Glomerular endothelial cell (primary cell): ENCODE measurements at places on chromosomes 7 and 10.

GRCh38 chr7:33959676-33960075 is 54.3 kb downstream of the BMPER start:
- DNase-seq, result no peak

DNA sequence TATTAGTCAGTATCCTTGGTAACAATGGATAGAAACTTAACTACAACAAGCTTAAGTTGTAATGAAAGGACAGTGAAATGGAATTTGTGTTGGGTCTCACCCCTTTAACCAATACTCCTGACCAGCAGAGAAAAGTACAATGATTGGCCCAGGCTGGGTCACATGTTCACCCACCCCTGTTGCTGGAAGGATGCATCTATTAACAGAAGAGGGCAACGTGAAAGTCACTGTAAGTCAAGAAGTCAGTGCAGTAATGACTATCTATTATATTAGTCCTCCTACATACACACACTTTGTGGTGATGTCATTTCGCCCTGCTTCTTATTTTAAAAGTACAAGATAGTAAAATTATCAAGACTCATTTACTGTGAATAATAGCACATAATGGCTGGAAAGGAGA is 16.2 kb downstream of the PNLIPRP2 start:
- no peak for DNase-seq

DNA sequence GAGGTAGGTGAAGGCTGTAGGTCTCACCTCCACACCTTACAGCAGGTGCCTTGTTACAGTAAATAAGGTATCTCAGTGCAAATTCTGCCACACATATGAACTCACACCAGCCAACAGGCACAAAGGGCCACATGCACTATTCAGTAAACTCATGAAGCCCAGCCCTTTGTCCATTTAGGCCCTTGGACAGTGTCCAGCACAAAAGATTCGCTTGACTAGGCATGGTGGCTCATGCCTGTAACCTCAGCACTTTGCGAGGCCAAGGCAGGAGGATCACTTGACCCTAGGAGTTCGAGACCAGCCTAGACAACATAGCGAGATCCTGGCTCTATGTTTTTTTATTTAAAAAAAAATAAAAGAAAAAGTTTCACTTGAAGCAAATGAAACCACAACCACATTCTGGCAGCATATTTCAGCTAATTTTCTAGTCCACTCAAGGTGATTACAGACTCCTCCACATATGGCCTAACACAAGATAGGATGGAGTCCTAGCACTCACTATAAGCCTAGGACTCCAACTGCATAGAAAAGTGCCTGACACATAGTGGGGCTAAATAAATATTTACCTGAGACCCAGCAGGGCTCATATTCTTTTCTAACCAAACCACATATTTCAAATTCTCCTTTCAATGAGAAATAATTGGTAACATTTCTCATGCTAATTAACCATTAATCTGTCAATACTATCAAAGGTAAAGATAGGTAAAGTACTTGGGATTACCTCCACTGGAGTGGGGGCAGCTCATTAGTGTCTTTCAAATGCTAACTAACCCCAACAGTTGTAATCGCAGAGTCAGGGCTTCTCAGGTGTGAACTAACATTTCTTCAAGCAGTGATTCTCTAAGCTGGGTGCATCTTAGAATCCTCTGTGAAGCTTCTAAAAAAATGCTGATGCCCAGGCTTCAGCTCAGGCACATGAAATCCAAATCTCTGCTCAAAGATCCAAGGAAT is 4.5 kb upstream of the ANKRD1 start:
- DNase-seq, result no peak

DNA sequence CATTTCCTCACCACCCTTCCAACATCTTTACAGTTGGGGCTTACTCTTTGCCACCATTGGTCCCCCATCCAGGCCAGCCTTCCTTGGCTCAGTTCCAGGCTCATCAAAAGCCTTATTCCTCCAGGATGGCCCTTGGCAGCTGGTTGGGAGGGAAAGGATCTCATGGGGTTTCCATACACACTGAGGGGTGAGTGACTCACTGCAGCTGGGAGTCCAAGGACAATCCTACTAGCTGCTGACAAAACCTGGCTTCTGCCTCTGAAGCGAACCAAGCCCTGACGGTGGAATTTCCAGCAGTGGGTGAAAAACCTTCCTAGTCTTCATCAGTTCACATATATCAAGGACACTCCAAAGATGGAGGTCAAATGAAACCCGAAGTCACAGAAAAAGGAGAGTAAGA is 22.9 kb downstream of the CRHR2 start:
- DNase-seq, result no peak

DNA sequence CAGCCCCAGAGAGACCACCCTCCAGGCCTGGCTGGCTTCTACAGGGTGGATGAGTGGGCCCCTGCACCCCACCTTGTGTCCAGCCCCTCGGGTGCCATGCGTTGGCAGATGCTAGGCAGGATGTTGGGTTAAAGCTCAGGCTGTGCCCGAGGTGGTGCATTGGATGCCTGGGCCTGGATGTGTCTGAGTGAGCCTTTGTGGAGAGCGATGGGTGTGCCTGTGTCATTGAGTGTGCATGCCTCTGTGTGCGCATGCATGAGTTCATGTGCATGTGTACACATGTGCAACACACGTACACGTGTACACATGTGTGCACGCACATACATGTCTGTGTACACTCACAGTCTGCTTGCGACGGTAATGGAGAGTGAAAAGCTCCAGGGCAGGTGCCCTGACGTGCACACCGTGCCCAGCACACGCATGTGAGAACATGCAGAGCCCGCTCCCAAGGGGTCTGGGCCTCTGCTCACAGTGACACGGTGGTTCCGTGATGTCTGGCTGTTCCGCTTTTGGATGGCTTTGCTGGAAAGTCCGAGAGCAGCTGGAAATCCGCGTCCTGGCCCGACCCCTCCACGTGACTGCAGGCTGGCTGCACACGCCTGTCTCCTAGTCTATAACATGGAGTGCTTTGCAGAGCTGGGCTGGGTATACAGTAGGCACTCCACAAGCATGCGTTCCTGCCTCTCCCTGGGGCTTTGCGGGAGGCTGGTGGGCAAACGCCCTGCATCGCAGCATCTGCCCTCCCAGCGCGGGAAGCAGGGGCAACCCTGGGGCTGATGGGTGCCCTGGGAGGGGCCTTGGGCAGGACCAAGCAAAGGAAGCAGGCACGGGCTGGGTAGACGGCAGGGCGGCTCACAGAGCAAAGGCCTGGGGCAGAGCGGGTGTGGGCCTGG is 36.9 kb downstream of the ELFN1 start:
- DNase-seq, result no peak

GRCh38 chr7:915291-916218 is 38.9 kb downstream of the ADAP1 start:
- no peak for DNase-seq

DNA sequence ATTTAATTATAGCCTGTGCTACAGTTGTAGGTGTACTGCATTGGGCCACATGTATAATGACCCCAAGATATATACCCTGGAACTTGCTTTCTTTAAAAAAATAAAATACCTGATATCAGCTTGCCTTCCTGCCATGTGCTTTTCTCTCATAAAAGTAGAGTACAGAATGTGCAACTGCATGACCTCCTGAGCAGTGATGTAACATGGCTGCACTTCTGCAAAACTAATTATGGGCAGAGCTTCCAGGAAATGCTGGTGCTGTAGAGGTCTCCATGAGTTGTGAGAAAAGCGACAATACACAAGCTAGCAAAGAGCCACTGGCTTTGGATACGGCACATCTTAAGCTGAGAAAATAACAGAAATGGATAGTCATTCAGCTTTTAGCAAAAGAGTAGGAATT is 6.5 kb upstream of the ERLIN1 start:
- no peak for DNase-seq
